ENCODE measurements at places on chromosomes 5 and 9. TPM values are rescaled to one million over a fixed set of nuclear protein-coding genes. Genes with fewer than 3 reads are reported as not detected.

C5orf58 gene
- polyA plus RNA-seq = 0.99 TPM

- H3K4me1 ChIP-seq = no peaks in the 10 kb centered on the region
- no peak overlapping the region for H3K27ac ChIP-seq
- DNase-seq = no peak
- no peaks in the 10 kb centered on the region for H3K27me3 ChIP-seq
Measured at GRCh38 chr9:89802781-89803355, 198.1 kb downstream of the GADD45G start.

DNA sequence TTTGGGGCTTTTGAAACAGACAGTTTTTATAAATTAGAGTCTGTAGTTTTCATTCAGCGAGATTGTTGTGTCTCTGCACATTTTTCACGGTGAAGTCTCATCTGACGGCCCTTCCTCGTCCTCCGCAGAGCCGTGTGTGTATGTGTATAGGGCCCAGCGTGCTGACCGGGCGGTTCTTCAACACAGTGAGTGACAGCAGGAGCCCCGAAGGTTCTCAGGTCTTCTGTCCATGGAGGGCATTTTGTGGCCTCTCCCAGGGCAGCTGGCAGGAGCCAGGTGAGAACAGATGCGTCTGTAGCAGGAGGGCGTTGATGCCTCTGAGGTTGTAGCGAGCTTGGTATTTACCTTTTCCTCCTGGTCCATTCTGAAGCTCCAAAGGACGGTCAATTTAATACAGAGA is 116.0 kb upstream of the LPCAT1 start:
- no peak overlapping the region for H3K27ac ChIP-seq
- H3K36me3 ChIP-seq = no peaks in the 10 kb centered on the region
- H3K4me1 ChIP-seq = peaks cover 8% of the 10 kb centered on the region
- peaks cover 20% of the 10 kb centered on the region for H3K27me3 ChIP-seq
- H3K4me3 ChIP-seq = no peak overlapping the region

GRCh38 chr9:75185585-75186170 is 97.4 kb downstream of the OSTF1 start:
- H3K4me1 ChIP-seq = peaks cover 7% of the 10 kb centered on the region
- no peak overlapping the region for H3K27ac ChIP-seq
- H3K4me3 ChIP-seq = no peak overlapping the region
- DNase-seq = peak; percentile 52
- no peaks in the 10 kb centered on the region for H3K27me3 ChIP-seq

DNA sequence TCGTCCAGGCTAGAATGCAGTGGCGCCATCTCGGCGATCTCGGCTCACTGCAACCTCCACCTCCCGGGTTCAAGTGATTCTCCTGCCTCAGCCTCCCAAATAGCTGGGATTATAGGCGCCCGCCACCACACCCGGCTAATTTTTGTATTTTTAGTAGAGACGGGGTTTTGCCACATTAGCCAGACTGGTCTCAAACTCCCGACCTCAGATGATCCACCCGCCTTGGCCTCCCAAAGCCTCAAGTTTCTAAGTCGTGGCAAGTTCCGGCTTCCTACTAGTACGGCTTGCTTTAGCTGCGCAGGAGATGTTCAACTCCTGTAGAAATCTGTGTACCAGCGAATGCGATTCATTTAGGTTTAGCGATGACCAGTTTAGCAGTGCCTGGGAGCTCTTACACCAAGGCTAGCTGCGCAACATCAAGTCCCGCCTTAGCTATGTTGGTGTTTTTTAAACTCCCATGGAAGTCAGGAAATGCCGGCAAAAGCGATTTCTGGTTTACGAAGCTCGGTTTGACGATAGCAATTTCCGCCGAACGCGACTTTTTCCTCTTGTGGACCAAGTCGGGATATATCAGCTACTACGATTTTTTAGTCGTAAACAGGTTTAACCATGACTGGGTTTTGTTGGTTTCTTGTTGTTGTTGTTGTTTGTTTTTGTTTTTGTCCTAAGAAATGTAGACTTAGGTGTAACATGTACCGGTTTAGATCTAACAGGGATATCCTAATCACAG is 46.4 kb downstream of the ANXA2R start:
- no peaks in the 10 kb centered on the region for H3K27me3 ChIP-seq
- H3K27ac ChIP-seq = peak overlapping the region; percentile 97
- peaks cover 37% of the 10 kb centered on the region for H3K4me1 ChIP-seq

DNA sequence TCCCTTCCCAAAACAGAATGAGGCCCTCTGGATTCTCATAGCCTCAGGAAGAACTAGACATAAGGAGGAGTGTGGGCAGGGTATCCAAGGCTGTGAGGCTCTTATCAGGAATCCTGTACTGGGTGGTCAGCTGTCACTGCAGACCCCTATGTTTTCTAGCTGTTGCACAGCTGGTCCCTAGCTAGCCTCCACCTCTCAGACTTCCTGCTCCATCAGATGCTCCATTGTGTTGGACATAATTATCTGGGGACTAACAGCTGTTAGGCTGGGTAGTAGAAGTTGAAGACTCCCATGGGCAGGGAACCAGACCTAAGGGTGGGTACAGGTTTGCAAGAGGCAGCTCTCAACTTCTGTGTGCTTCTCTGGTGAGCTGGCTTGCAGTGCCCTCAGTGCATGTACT is 18.4 kb downstream of the FAM219A start:
- H3K27ac ChIP-seq = no peak overlapping the region
- H3K27me3 ChIP-seq = no peaks in the 10 kb centered on the region
- peaks cover 8% of the 10 kb centered on the region for H3K4me1 ChIP-seq
- DNase-seq = no peak
- no peak overlapping the region for H3K4me3 ChIP-seq
- no peaks in the 10 kb centered on the region for H3K36me3 ChIP-seq

F12 gene
- 1.9 TPM for polyA plus RNA-seq

PCDHGB7 gene
- not detected for polyA plus RNA-seq

SPAAR gene
- not detected for polyA plus RNA-seq

Measured in CD8-positive, alpha-beta memory T cell (primary cell).